ENCODE measurements at places on chromosomes 4 and X.

DNA sequence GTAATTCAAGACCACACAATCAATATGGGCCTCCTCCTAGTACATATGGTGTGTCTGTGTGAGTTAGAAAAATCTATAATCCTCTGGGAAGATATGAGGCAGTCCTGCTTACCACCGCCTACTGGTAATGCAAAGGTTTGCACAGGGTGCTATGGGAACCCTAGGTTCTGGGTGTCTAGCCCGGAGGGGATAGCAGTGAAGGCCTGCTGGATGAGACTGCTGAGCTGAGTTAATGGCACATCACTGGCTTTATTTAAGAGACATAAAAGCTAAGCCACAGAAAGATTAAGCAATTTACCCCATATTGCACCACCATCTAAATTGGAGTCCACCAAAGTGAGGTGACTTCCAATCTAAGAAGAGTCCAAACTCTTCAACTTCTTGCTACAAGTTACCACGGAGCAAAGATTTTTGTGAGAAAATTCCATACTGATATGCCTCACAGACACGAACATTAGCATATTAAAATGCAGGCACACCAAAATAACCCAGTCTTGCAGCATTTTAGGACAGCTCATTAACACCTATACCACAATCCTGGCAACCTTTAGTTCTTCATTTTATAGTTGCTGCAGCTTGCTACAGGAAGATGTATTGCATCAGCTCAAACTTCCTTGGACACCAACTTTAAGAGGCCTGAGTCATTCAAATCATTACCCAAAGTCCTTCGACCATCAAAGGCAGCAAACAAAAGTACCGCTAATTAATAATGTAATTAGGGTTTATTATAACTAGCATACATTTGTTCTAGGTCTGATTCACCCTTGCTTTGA is 13.7 kb downstream of the DGKK start:
- DNase-seq: no peak

GRCh38 chrX:43958529-43958928 is 14.7 kb downstream of the NDP start:
- DNase-seq: peak; percentile 78

DNA sequence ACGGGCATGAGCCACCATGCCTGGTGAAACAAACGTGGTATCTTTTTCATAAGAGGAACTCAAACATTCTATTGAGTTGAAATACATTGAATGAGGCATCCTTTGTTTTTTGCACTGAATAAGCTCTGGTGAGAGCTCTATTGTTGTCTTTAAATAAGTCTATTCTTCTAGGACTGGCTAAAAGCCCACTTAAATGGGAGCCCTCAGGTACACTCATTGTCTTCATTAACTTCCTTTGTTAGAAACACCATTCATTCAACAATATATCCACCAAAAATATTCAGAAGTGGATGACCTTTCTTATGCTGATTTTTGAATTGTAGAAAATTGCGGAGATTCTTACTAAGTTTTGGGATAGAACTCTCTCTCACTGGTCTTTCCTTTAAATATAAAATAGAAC is 568.0 kb downstream of the IL1RAPL1 start:
- DNase-seq: no peak

- peak; percentile 43 for DNase-seq
These were observed 37.8 kb upstream of the PCDH19 start for GRCh38 chrX:100447655-100448397.

GRCh38 chr4:144056800-144057199 is 37.6 kb upstream of the GYPB start:
- DNase-seq: no peak

DNA sequence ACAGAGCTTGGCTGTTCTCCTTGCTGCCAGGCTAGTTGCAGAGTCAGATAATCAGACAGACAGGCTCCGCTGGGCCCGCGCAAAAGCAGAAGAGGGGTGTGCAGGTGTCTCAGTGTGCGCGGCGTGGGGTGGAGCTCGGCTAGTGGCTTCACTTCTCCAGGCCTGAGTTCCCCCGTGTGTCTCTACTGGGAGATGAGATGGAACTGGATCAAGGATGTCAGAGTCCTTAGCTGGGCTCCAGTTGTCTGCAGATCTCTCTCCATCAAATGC is 21.1 kb downstream of the HTRA3 start:
- no peak for DNase-seq

DNA sequence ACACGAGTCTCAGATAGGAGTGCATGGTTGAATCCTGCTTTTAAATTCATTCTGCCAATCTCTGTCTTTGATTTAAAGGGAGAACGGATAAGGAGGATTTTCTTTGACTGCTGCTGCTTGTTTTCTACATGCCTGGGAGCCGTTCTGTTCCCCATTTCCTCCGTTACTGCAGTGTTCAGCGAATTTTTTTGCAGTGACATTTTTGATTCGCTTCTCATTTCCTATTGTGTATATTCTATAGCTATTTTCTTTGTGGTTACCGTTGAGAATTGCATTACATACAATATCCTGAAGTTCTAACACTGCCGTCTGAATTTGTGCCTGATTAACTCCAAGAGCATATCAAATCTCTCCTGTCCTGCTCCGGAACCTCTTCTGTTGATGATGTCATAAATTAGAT is 14.8 kb upstream of the MAEA start:
- no peak for DNase-seq

- no peak for DNase-seq
These were observed 11.7 kb upstream of the ABLIM2 start for GRCh38 chr4:8170341-8170740.

DNA sequence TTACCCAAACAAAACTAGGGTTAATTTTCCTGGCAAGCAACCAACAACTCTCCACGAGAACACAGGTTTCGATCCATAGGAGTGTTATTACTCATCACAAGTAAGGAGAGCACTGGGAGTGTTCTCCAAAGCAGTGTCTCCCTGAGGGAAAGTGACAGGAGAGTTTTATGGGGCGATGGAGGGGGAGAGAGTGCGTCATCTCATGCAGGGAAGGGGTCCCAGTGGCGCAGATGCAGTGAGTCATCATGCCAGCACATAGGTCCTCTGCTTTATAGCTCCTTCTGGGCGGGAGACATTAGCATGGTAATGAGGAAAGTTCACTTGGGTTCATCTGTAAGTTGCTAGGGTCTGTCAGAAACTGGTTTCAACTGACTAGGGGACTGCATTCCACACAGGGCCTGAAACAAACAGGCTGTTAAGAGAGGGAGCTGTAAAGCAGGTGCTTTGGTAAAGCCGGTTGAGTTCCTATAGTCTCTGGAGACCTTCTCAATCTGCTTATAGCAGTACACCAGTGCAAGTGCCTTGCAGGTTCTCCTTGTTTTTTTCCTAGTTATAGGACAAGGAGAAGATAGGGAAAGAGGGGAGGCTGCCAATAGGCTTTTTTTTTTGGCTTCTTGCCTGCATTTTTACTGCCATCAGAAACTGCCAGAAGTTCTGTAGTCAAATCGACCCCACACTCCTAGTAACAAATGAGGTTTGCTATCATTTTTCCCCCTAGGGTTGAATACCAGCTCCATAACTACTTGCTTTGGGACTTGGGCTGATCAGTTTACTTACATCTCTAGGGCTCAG is 12.8 kb upstream of the BOD1L1 start:
- peak; percentile 21 for DNase-seq

Measured in NCI-H460 (cell line).